ENCODE measurements at places on chromosomes 4 and X.

- DNase-seq: no peak
These were observed 592.5 kb downstream of the PPARGC1A start for GRCh38 chr4:23297327-23297726.

- DNase-seq: no peak
These were observed 891 bp downstream of the CISD2 start for GRCh38 chr4:102869569-102870197.

DNA sequence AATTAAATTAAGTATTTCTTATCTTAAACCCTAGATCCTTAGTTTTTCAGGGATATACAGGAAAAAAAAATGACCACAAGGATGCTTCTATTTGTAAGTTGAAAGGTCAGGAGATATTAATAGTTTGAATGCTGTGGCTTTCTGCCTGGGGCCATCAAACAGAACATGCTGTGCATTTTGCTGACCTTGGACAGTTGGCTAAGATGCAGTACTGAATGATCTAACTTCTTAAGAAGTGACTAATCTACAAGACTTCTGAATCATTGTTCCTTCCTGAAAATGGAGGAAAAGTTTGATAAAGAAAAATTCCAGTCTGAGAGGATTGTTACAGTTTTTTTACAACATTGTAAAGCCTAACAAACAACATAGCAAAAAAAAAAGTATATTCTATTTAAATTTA, 237.8 kb upstream of the JADE1 start:
- no peak for DNase-seq

DNA sequence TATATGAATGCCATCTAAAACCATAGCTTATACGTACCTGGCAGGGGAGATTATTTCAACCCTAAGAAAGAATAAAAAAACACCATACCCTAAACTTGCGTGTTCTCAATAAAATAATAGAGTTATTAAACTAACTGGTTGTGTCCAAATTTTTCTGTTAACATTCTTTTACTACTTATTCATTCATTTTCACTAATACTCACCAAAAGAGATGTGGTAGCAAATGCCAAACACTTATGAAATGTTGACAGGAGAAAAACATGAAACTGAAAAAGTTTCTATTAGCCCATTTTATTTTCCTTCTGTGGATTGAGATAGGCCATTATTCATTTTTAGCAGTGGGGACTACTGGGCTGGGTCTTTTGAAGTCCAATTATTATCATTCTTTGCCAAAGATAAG, 102.0 kb downstream of the TSPAN5 start:
- no peak for DNase-seq

DNA sequence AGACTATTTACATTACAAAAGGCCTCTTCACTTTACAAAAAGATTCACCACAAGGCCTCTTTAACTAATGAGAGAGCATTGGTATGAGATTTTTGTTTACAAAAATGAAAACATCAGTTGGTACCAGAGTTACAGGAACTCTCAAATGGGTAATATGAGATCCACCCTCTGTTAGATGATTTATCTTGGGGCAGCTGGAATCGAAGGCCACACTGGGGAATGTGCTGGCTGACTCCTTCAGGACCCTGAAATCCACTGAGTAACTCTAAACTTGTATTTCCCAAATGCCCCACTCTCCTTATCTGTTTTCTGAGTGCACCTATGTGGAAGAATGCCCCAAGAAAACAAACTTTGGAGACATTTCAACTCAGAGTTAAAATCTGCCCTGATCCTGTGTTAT, 232.9 kb upstream of the F9 start:
- DNase-seq: no peak

DNA sequence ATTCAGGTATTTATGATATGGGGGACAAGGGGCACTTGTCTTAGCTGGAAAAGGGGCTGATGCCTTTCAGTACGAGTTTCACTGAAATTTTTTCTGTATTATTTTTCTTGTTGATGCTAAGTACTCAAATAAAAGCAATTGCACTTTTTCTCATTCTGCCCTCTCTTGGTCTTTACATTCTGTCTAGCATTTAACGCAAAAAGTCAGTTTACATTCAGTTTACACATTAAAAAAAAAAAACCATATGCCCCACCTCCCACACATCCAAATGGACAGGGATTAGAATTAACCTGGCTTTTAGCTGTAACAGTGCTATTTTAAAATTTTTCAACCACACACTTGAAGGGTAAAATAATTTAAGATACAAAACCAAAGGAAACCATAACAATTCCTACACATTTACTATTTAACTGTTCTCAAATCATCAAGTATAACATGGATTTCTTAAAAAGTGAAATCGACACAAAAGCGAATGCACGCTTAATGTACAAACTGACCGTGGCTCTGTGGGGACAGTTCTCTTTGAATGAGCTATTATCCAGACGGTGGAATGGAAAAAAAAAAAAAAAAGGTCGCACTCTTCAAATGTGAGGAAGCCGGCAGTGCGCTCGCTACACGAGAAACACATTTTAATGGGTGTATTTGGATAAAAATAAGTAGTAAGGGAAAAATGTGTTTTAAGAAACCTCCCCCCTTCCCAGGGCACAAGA, 1.4 kb downstream of the AMMECR1 start:
- no peak for DNase-seq

DNA sequence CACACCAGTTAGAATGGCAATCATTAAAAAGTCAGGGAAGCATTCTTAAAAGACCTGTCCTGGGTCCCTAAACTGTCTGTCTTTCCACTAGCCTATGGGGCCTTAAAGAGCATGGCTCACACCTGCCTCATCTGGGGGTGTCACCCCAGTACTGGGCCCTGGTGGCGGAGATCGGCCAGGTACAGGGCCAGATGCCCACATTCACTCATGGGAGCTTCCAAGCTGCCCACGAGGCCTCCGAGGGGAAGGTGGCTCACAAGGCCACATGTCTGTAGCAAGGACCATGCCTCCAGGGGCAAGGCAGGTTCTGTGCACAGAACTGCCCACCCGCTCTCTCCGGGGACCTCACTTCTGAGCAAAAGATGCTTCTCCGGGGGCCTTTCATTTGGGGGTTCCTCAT, 55.5 kb upstream of the AFAP1 start:
- no peak for DNase-seq

- DNase-seq: no peak
These were observed 39.3 kb upstream of the MAGEA10 start for GRCh38 chrX:152177497-152178269.

GRCh38 chrX:47186096-47186740, 7.4 kb upstream of the UBA1 start:
- DNase-seq: no peak

DNA sequence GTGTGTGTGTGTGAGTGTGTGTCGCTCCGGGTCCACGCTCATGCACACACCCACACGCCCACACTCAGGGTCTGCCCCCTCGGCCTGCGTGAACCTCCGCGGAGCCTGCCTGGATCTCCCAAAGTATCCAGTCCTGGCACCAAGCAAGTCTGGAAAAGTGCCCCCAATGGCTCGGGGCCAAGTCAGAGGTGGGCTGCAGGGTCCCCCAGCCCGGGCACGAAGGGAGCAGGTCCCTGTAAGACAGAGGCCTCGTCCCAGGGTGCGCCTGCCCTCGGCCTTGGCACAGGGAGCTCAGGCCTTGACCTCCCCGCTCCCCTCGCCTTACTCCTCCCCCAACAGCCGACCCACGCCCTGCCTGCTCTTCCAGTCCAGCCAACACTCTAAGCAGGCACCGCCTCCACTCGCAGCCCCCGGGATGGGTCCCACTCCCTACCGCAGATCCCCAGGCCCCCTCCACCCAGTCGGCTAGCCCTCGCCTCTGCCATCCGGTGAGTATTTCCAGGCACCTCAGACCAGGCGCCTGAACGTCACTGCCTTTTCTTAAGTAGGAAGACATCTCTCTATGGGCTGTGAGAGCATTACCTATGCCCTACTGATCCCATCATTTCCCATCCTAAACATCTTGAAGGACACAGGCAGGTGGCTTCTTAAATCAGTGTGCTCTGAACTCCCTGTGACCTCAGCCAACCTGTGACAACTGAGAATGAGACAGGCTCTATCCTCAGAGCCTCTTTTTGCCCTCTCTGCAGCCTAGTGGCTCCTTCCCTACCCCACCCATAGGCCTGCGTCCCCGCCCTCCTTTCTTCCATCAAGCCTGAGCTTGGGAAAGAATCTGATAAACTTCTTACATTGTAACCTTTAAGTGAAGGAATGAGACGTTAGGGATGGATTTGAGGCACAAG, 704 bp downstream of the FAM114A1 start:
- DNase-seq: no peak

- DNase-seq: no peak
These were observed 25.8 kb downstream of the OTUD4 start for GRCh38 chr4:145154573-145154972.

DNA sequence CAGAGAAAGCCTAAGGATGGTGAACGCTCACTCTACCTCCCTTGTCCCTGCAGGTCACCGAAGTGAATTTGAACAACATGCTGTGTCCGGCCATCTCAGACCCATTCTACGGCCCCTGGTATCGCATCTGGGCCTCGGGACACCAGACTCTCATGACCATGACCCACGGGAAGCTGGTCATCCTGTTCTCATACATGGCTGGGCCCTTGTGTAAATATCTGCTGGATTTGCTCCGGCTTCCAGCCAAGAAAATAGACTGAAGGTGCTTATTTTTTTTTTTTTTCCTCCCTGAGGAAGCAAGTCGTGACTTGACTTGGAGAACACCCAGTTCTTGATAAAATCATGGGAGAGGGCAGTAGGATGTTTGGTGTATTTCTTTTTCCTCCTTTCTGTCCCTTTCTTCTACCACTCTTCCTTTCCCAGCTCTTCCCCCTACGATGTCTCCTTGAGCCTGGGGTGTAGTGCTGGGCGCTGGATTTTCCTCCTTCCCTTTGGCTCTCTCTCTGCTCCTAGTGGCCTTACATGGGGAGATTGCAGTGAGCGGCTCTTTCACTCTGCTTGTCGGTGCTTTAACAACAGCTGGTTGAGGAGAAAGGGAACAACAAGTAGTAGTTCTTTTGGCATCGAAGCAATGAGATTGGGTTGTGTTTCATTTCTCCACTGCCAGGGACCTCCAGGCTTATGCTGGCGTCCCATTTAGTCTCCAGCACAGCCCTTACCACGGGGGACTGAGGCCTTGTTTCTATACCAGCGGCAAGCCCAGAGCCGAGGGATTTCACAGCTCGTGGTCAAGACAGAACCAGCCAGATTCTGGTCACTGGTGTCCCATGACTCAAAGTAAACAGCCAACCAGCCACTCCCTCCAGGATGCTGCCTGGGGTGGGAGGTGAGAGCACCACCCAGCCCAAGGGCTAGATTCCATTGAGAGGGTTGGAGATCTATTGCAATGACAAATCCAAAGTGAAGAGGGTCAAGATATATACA, 144.4 kb downstream of the AMMECR1 start:
- DNase-seq: no peak

GRCh38 chrX:46636223-46636622, 62.7 kb downstream of the CHST7 start:
- no peak for DNase-seq

DNA sequence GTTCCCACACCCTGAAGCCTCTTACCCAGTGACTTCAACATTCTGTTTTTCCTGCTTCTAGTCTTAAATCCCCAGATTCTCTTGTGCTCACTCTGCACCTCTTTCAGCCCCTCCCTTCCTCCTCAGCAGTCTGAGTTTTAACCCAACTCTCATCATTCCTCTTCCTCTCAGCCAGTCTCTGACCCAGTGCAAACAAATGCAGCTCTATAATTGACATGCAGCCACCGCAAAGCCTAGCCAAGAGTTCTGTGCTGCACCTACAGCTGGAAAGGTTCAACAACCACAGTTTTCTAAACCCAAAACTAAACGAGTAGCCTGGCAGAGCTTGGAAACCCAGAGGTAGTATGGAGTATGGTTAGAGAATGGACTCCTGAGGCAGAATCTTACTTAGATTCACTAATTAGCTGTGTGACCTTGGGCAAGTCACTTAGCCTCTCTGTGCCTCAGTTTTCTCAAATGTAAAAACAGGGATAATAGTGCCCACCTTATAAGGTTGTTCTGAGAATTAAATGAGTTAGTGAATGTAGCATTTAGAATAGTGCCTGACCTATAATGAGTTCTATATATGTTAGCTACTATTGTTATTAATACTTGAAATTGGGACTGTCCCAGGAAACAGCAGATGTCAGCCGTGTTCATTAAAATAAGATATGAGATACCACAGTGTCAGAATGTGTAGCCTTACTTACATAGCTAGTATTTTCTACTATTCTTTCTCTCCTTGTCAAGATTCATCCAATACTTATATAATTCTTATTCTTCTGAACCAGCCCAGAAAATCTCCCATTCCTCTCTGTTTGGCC, 3.5 kb downstream of the TMEM154 start:
- no peak for DNase-seq

DNA sequence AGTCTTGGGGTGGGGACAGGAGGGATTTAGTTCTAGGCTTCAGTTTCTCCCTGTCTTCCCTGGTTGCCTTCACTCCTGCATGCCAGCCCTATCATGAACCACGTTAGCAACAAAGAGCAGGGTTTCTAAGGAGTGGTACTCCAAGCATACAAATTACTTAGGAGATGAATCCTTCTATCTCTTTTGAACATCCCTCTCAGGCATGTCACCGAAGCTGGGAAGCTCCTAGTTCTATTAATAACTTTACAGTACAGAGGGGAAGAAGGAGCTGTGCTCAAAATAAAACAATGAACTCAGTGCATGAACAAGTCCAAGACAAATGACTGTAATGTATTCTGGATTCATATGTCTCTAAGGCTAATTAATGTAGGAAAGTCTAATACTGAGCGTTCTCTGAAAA, 450.6 kb upstream of the RASGEF1B start:
- no peak for DNase-seq

DNA sequence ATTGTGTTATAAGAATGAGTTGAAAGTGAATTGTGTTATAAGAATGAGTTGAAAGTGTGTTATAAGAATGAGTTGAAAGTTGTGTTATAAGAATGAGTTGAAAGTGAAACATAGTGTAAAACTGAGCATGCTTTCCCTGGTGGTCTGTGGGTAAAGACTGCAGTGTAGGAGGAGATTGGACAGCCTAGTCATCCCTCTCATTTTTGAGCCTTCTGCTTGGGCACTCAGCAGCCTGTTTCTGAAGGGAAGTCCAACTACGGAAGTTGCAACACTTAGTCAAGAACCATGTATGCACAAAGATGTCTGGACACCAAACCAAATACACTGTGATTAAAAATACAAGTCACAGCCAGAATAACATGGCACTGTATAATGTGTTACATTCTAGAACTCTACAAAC, 72.6 kb downstream of the ANK2 start:
- DNase-seq: no peak

GRCh38 chr4:144565527-144566195, 80.3 kb upstream of the HHIP start:
- DNase-seq: no peak

DNA sequence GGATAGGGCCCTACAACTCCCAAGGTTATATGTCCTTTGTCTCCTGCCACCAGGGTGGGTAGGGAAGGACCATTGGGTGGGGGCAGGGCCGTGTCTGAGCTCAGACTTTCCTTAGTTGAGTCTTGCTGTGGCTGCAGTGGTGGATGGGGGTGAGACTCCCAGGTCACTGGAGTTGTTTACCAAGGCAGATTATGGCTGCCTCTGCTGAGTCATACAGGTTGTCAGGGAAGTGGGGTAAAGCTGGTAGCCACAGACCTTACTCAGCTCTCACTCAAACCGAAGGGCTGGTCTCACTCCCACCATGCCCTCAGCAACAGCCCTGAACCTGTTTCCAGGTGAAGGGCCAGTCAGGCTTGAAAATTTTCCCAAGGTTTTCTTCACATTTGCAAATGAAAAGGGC, 58.8 kb upstream of the FAAH2 start:
- no peak for DNase-seq

All from stimulated activated CD8-positive, alpha-beta memory T cell treated with anti-CD3 and anti-CD28 coated beads, Interleukin-12 subunit alpha, Interleukin-12 subunit beta, amount 100 ng/mL, for 4 hours (primary cell).